ENCODE measurements at places on chromosomes 2 and 18.

GRCh38 chr2:62460175-62460574 lies 45.8 kb downstream of the TMEM17 start:
- H3K4me1 ChIP-seq: no peaks in the 10 kb centered on the region
- peaks cover 8% of the 10 kb centered on the region for H3K27me3 ChIP-seq
- no peak overlapping the region for H3K4me3 ChIP-seq
- no peak overlapping the region for H3K27ac ChIP-seq
- ATAC-seq: no peak
- H3K36me3 ChIP-seq: no peaks in the 10 kb centered on the region

GRCh38 chr2:65300134-65300760 lies 72.6 kb downstream of the ACTR2 start:
- peak overlapping the region; percentile 98 for H3K27ac ChIP-seq
- ATAC-seq: no peak
- peaks cover 12% of the 10 kb centered on the region for H3K36me3 ChIP-seq
- H3K4me3 ChIP-seq: peak overlapping the region; percentile 80

GRCh38 chr2:128682266-128682665 lies 363.6 kb upstream of the HS6ST1 start:
- H3K27ac ChIP-seq: no peak overlapping the region
- no peak overlapping the region for H3K4me3 ChIP-seq

- no peak overlapping the region for H3K4me3 ChIP-seq
- H3K27me3 ChIP-seq: no peaks in the 10 kb centered on the region
- peaks cover 100% of the 10 kb centered on the region for H3K36me3 ChIP-seq
Measured at GRCh38 chr2:238187618-238188548, 15.6 kb downstream of the ILKAP start.

GRCh38 chr2:152846697-152847470 lies 128.5 kb downstream of the ARL6IP6 start:
- H3K36me3 ChIP-seq: no peaks in the 10 kb centered on the region
- no peaks in the 10 kb centered on the region for H3K4me1 ChIP-seq
- ATAC-seq: no peak
- peaks cover 16% of the 10 kb centered on the region for H3K27me3 ChIP-seq
- H3K27ac ChIP-seq: no peak overlapping the region
- H3K4me3 ChIP-seq: no peak overlapping the region

DNA sequence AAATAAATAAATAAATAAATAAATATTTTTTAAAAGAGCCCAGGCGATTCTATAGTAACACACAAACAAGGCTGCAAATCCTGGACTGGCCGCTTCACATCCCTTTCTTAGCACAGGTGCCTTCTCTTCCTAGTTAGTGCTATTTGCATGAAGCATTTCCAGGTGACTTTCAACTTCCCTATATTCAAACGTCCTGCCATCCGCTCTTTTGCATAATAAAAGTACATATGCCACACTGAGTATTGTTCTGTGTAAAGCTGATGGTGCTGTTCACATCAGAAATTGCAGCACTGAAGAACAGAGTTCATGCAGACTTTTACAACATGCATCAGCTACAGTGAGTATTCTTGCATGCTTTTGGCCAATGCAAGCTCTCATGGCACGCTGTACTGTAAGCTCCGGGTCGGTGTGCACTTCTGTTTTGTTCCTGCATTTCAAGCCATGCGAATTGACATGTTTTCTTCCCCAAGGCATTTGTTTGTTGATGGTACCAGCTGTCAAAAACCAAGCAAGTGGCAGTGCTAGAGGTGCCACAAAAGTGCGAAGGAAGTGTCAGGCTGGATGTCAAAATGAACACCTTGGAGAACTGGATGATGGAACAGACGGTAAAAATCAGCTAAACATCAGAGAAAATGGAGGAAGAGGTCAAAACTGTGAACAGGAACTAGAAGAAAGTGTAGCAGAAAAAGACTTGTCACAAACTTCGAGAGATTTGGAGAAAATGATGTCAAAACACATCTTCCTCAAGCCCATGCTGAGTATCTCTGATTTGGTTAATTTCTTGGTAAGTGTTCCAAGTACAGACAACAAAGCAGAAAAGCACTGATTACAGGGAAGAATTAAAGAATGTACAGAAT lies 25.5 kb upstream of the CEP68 start:
- H3K27me3 ChIP-seq: no peaks in the 10 kb centered on the region
- H3K4me1 ChIP-seq: peaks cover 12% of the 10 kb centered on the region
- peak overlapping the region; percentile 54 for H3K4me3 ChIP-seq
- no peaks in the 10 kb centered on the region for H3K36me3 ChIP-seq
- ATAC-seq: no peak

- no peak overlapping the region for H3K27ac ChIP-seq
- H3K4me1 ChIP-seq: no peaks in the 10 kb centered on the region
- peaks cover 45% of the 10 kb centered on the region for H3K27me3 ChIP-seq
- no peaks in the 10 kb centered on the region for H3K36me3 ChIP-seq
- H3K4me3 ChIP-seq: no peak overlapping the region
Measured at GRCh38 chr2:105411720-105412407, 13.0 kb upstream of the FHL2 start.

- H3K36me3 ChIP-seq: no peaks in the 10 kb centered on the region
- H3K27me3 ChIP-seq: no peaks in the 10 kb centered on the region
- H3K4me1 ChIP-seq: no peaks in the 10 kb centered on the region
- no peak overlapping the region for H3K4me3 ChIP-seq
- no peak overlapping the region for H3K27ac ChIP-seq
Measured at GRCh38 chr2:184756885-184757284, 158.6 kb downstream of the ZNF804A start.
